ENCODE measurements at places on chromosomes 7 and 10.

GRCh38 chr10:98560565-98560964 is 113.8 kb upstream of the HPS1 start:
- DNase-seq: no peak

DNA sequence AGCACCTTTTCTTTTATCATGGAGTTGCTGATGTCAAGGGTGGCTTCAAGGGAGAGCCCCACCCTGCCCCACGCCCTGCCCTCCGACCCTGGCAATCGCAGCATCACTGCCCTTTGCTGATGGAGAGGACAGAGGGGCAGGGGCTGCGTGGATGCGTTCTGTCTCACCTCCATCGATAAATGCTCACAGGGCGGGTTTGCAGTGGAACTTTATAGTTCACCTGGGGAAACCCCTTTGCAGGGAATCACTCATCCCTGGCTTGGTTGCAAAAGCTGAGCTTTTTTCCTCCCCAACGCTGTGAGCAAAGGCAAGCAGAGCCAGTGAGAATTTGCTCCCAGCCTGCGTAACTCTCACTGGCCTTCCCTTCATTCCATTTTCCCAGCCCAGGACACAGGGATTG is 176.8 kb downstream of the WDR37 start:
- no peak for DNase-seq

GRCh38 chr10:110016039-110016438 is 8.3 kb downstream of the ADD3 start:
- no peak for DNase-seq

GRCh38 chr7:120436487-120437060 is 163.6 kb downstream of the KCND2 start:
- no peak for DNase-seq
